Temporal lobe (tissue), 4 donors: ENCODE measurements at places on chromosomes 11 and 22. TPM values are rescaled to one million over a fixed set of nuclear protein-coding genes. Genes with fewer than 3 reads are reported as not detected.

REXO2 gene
- total RNA-seq = 34.7 TPM

OR1S2 gene
- total RNA-seq = not detected

RAC2 gene
- total RNA-seq = 0.25 TPM

GNG3 gene
- 20.9 TPM for total RNA-seq

TSSK2 gene
- not detected for total RNA-seq

SLCO2B1 gene
- 10.3 TPM for total RNA-seq

CASP5 gene
- not detected for total RNA-seq

CD151 gene
- 28.5 TPM for total RNA-seq

KDM4F gene
- total RNA-seq = not detected

CHRM1 gene
- total RNA-seq = 8.9 TPM

ELMOD1 gene
- 119 TPM for total RNA-seq

ZNF408 gene
- 4.2 TPM for total RNA-seq

C11orf86 gene
- not detected for total RNA-seq

GPHA2 gene
- total RNA-seq = not detected

PIM3 gene
- 8.9 TPM for total RNA-seq

GRK3 gene
- total RNA-seq = 47.2 TPM

UBQLNL gene
- under 0.01 TPM for total RNA-seq

C22orf42 gene
- total RNA-seq = not detected

TBX1 gene
- total RNA-seq = not detected

ATF4 gene
- 72.0 TPM for total RNA-seq

INTS4 gene
- 32.9 TPM for total RNA-seq

DTX4 gene
- 41.1 TPM for total RNA-seq

TREH gene
- total RNA-seq = not detected

LDHA gene
- total RNA-seq = 110 TPM

IGSF9B gene
- 6.9 TPM for total RNA-seq

ST14 gene
- 0.25 TPM for total RNA-seq

GRIK4 gene
- 4.4 TPM for total RNA-seq

PTPN5 gene
- total RNA-seq = 24.6 TPM

OR5B2 gene
- total RNA-seq = not detected

CDKN1C gene
- 25.8 TPM for total RNA-seq

SCGB2A2 gene
- not detected for total RNA-seq
